NCI-H226 (cell line): ENCODE measurements at places on chromosomes 3 and 15.

DNA sequence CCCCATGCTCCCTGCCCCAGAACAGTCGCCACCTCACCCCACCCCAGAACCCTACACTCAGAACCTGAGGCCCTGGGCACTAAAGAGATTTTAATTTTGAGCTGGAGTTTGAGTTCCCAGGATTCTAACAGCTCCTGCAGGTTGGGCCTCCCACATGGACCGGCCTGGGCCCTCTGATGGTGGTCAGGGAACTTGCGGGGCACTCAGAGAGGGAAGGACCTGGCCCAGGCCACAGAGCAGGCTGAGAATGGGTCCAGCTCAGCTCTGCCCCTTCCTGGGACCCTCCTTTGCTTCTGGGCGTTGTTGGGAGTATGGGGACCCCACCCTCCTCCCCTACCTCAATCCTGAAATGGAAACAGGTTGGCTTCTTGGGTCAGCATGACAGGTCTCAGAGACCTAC, 1.1 kb upstream of the SEMA3G start:
- no peak for DNase-seq

GRCh38 chr3:182729903-182730674, 63.2 kb upstream of the ATP11B start:
- no peak for DNase-seq

DNA sequence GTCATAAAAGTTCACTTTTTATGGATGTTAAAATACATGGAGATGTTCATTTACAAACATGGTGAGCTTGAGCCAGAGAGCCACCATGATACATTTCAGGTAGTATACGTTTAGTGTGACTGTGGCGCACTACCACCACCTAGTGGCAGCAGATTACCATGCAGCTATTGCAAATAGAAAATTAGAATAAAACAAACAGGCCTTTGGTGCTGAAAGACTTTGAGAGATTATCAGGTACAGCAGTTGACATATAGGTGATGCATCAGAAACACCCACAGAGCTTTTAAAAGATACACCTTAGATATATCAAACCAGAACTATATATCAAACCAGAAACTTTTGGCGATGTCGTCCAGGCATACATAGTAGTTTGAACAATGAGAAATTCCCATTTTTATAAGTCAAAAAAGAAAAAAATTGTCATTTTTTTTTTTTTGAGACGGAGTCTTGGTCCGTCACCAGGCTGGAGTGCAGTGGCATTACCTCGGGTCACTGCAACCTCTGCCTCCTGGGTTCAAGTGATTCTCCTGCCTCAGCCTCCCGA, 42.0 kb upstream of the ICE2 start:
- peak; percentile 56 for DNase-seq

DNA sequence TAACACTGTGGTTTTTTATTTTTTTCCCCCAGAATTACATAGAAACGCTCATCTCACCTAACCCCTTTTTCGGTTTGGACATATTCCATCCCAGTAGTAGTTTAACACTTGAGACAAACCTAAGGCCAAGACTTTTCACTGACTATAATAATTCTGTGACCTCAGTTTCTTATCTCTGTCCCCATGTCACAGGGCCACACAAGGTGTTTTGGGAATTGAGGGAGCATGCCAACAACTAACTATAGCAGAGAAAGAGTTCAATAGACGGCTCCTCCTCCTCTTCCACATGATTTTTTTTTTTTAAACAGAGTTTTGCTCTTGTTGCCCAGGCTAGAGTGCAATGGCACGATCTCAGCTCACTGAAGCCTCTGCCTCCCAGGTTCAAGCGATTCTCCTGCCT, 27.4 kb upstream of the GHSR start:
- DNase-seq = no peak
